ENCODE measurements at places on chromosomes 4 and X. TPM values are rescaled to one million over a fixed set of nuclear protein-coding genes. Genes with fewer than 3 reads are reported as not detected.

DNA sequence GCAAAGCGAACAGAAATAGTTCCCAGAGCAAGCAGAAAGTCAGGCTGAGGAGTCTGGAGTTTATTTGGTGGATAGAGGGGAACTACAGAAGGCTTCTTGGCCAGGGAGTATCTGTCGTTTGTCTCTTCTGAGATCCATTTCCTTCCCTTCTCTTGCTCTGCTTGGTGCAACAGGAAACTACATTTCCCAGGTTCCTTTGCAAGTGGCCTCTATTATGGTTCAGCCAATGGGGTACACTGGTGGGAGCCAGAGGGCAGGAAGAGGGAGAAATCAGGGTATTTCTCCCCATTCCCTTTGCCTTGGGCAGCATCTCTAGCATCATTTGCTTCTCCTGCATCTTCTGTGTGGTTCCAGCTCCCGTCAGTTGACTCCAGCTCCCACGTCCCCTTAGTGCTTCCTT is 142.1 kb downstream of the BCOR start:
- no peak overlapping the region for H3K4me3 ChIP-seq
- H3K4me1 ChIP-seq = peaks cover 27% of the 10 kb centered on the region
- DNase-seq = no peak
- no peak overlapping the region for H3K27ac ChIP-seq

GRCh38 chr4:21819086-21819485 is 129.5 kb downstream of the KCNIP4 start:
- H3K27ac ChIP-seq = no peak overlapping the region
- H3K27me3 ChIP-seq = no peaks in the 10 kb centered on the region

- H3K36me3 ChIP-seq = no peaks in the 10 kb centered on the region
- no peak for DNase-seq
- H3K27ac ChIP-seq = no peak overlapping the region
- no peaks in the 10 kb centered on the region for H3K27me3 ChIP-seq
These were observed 796.7 kb downstream of the RAPGEF2 start for GRCh38 chr4:159899596-159899995.

GRCh38 chrX:131747173-131747572 is 203.3 kb downstream of the OR13H1 start:
- H3K27me3 ChIP-seq = no peaks in the 10 kb centered on the region
- H3K36me3 ChIP-seq = peaks cover 31% of the 10 kb centered on the region
- no peaks in the 10 kb centered on the region for H3K4me1 ChIP-seq
- H3K4me3 ChIP-seq = no peak overlapping the region

DNA sequence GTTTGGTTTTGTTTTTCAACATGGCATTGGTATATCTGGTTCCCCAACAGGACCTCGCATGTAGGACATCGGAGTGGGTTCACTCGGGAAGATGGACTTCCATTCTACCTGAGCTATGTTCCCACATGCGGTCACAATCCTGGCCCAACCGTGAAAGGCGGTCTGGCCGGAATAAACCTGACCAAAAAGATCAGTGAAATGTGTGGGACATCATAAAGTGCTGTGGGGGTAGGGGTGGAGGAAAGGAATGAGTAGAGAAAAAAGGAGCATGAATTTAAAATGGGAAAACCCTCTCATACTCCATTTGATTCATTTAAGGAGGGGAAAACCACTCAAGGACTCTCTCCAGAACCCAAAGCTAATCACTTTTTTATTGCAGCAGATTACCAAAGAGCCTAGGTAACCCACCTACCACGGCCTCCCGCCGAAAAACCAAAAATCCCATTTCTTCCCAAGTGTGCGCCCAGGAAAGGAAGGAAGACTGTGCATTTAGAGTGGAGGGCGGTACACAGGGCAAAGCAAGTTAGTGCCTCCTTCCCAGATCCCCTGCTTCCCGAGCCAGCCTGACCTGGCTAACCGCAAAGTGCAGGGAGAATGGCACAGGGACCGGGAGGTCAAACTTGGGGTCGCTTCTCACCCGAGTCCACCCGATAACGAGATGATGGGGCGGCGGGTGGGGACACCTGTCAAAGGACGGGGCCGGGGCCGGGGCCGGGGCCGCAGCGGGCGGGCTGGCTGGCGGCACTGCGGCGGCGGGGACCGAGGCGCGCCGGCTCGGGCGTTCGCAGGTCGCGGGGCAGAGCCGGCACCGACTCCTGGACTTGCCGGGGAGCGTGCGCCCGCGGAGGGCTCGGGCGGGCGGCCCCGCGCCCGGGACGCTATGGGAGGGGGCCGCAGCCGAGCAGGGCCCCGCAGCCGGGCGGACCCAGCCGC is 669 bp downstream of the TMEM150C start:
- peak overlapping the region; percentile 86 for H3K27ac ChIP-seq
- DNase-seq = peak; percentile 16
- H3K4me3 ChIP-seq = peak overlapping the region; percentile 91
- H3K36me3 ChIP-seq = no peaks in the 10 kb centered on the region

RHOXF2 gene
- total RNA-seq = not detected
